ENCODE measurements at places on chromosomes 7 and 10. TPM values are rescaled to one million over a fixed set of nuclear protein-coding genes. Genes with fewer than 3 reads are reported as not detected.
A peak's percentile ranks its signal among the peaks of the same experiment; 100 is the strongest.

Gene OR13A1
- total RNA-seq, result not detected

Gene CFAP43
- not detected for total RNA-seq

Gene AKR1D1
- not detected for total RNA-seq

Gene PNLIPRP1
- total RNA-seq, result not detected

Gene SLC16A9
- 0.08 TPM for total RNA-seq

Gene CCL24
- total RNA-seq, result not detected

Gene MTPN
- 138 TPM for total RNA-seq

Gene TBX20
- not detected for total RNA-seq

Gene GCK
- total RNA-seq, result not detected

Gene IFIT3
- 42.8 TPM for total RNA-seq

- DNase-seq, result no peak
Measured at GRCh38 chr7:131640686-131641085, 84.3 kb upstream of the PODXL start.

- DNase-seq, result no peak
Measured at GRCh38 chr10:112605063-112605462, 158.0 kb downstream of the VTI1A start.

- no peak for DNase-seq
Measured at GRCh38 chr7:47914717-47915615, 33.3 kb downstream of the PKD1L1 start.

GRCh38 chr10:56470701-56471100 lies 109.6 kb upstream of the ZWINT start:
- no peak for DNase-seq

DNA sequence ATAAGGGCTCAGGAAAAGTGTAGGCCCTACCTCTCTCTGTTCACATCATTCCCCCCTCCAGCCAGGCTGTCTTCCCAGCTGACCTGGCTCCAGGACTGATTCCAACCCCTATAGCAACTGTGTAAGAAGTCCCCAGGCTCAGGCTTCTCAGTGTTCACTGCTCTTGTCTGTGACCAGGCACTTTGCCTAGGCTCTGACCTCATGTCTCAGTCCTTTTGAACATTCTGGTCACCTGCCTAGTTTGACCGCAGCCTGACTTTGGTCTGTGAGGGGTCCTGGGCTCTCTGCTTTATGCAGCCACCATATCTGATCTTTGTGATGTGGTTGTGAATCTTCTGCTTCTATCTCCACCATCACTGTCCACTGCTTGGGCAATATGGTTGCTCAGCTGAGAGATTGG lies 24.5 kb downstream of the HIF1AN start:
- no peak for DNase-seq

DNA sequence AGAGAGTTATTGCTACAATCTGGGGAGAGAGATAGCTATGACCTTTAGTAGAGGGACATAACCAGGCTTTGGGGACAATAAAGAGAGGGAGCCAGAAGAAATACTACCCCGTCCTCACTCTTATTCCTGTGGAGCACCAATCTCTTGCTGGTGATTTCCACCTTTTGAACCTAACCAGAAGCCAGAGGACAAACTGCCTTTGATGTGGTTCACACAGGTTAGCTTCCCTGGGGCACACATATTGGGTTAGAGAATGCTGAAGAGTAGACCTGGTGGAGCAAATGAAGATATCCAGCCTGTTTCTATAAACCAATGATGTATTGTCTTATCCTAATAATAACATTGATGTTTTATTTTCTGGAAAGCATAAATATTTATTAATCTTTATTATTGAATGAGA lies 399.3 kb downstream of the HTR7 start:
- DNase-seq, result no peak

DNA sequence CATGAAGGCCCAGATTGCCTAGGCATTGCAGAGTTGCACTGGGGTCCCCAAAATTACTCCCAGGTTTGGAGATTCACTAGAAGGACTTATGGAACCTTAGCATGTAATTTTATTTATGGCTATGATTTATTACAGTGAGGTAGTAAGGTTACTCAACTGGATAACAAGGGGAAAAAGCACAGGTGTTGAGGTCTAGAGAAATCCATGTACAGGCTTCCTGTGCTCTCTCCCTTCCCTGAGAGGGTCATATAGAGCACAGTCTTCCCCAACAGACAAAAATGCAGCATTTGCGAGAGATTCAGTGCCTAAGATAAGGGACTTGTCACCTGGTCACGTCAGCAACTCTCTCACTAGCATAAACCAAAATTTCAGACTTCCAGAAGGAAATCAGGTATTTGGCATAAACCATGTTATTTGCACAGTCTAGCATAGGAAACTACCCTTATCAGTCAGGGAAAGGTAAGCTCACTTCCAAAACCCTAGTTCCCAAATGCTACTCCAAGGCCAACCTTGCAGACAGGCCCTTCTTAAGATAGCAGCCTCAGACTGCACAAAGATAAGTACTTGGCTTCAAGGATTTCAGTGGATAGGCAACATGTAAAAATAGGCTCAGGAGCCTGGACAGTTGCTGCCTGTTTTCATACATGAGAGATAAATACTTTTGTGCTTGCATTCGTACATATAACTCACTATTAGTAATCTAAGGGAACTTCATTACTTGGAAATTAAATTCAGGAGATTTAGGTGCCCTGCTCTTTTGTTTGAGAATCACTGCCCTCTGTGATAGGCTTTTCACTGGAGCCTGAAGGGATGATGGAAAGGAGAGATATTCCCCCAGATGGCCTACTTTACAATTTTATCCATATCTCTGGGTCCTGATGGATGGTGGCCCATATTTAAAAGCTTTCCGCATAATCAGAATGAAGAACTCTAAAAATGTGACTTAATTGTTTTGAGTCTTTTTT lies 378.4 kb upstream of the LRGUK start:
- no peak for DNase-seq

GRCh38 chr7:84549409-84549808 lies 354.8 kb upstream of the SEMA3A start:
- DNase-seq, result no peak

- no peak for DNase-seq
Measured at GRCh38 chr7:114687238-114687637, 234.7 kb upstream of the MDFIC start.

DNA sequence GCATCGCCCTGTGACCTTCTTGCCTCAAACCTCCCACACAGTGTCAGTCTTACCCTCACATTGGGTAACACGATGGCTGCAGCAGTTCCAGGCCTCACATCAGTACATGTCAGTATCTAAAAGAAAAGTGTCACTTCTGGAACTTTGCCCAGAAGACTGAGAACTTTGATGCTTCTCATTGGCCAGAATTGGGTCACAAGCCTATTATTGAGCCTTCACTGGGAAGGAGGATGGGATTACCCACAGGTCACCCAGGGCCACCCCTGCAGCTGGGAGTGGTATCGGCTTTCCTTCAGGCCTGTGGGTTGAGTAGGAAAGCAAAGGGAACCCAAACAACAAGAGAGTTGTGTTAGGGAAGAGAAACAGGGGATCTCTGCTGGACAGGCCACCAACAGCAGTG lies 111.5 kb downstream of the NPY start:
- DNase-seq, result no peak

DNA sequence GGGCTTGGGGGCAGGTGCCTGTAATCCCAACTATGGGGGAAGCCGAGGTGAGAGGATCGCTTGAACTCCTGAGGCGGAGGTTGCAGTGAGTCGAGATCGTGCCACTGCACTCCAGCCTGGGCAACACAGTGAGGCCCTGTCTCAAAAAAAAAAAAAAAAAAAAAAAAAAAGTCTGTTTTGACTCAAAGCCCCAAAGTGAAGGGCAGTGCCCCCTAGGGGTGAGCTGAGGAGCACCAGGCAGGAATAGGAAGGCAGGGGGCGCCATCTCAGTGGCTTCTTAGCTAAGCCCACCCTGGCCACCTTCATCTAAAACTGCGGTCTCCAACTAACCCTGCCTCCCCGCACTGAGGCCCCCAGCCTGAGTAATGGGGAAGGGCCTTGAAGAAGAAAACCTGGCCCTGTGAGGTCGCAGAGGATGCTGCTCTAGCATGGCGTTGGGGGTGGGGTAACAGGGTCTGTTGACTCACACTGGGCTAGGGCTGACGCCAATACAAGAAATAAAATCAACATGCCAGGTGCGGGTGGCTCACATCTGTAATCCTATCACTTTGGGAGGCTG lies 9.8 kb downstream of the PODXL start:
- peak; percentile 60 for DNase-seq

GRCh38 chr10:76108563-76109359 lies 677.3 kb downstream of the LRMDA start:
- no peak for DNase-seq

DNA sequence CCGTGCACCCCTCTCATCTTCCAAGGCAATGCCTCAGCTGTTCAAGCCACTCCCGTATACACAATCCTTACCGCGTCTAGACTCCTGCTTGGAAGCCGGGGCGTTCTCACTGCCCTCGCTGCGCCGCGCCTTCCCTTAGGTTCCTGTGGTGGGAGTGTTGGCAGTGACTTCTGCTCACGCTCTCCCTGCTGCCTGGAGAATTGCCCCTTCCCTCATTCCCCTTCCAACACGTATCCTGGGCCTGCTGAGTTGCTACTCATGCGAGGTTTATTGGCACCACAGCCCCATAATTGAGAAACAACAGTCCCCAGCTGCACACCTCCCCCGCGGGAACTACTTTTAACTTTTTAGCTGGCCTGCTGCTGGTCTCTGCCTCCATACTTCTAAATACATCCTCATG lies 31.9 kb downstream of the RBM17 start:
- DNase-seq, result no peak

DNA sequence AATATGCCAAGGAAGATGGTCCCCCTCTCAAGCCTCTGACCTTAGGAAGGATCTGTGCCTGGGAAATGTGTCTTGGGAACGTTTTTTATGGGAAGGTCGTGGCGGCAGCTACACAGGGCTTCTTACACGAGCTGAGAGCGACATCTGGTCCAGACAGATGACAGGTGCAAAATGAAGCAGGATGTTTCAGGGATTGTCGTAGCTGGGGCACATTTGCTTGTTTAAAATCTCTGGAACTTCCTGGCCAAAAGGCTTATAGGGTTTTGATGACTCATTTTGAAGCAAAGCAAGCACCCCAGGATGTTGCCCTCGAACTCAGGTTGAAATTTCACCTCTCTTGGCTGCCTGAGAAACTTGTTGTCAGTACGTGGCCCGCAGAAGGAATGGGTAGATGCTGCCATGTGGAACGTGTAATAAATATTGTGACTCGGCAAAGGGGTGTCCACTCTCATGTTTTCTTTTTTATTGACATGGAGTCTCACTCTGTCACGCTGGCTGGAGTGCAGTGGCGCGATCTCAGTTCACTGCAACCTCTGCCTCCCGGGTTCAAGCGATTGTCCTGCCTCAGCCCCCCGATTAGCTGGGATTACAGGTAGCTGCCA lies 117.5 kb downstream of the CAMK1D start:
- DNase-seq, result no peak

- no peak for DNase-seq
Measured at GRCh38 chr7:3695602-3696001, 394.6 kb downstream of the SDK1 start.
